Activated naive CD8-positive, alpha-beta T cell treated with anti-CD3 and anti-CD28 coated beads for 36 hours (primary cell): ENCODE measurements at places on chromosomes 7 and 10.

- H3K27ac ChIP-seq: no peak overlapping the region
- no peaks in the 10 kb centered on the region for H3K36me3 ChIP-seq
- DNase-seq: no peak
- H3K4me3 ChIP-seq: no peak overlapping the region
- H3K4me1 ChIP-seq: no peaks in the 10 kb centered on the region
Measured at GRCh38 chr7:101553018-101553770, 75.9 kb downstream of the MYL10 start.

GRCh38 chr7:84490661-84491060, 296.1 kb upstream of the SEMA3A start:
- H3K4me1 ChIP-seq: no peaks in the 10 kb centered on the region
- no peaks in the 10 kb centered on the region for H3K27me3 ChIP-seq
- H3K4me3 ChIP-seq: no peak overlapping the region
- no peaks in the 10 kb centered on the region for H3K36me3 ChIP-seq
- no peak for DNase-seq

DNA sequence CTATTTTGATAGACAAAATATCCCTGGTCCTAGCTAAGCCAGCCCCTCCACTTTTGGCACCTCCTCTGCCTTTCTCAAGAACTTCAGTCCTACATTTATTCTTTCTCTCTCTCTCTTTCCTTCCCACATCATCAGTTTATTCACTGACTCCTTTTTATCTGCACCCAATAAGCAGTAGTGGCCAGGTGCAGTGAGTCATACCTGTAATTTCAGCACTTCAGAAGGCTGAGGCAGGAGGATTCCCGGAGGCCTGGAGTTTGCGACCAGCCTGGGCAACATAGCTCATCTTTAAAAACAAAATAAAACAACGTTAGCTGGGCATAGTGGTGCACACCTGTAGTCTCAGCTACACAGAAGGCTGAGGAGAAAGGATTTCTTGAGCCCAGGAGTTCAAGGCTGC, 19.4 kb upstream of the NRP1 start:
- H3K4me1 ChIP-seq: no peaks in the 10 kb centered on the region
- no peaks in the 10 kb centered on the region for H3K36me3 ChIP-seq
- no peak overlapping the region for H3K4me3 ChIP-seq
- no peak for DNase-seq
- no peak overlapping the region for H3K27ac ChIP-seq

DNA sequence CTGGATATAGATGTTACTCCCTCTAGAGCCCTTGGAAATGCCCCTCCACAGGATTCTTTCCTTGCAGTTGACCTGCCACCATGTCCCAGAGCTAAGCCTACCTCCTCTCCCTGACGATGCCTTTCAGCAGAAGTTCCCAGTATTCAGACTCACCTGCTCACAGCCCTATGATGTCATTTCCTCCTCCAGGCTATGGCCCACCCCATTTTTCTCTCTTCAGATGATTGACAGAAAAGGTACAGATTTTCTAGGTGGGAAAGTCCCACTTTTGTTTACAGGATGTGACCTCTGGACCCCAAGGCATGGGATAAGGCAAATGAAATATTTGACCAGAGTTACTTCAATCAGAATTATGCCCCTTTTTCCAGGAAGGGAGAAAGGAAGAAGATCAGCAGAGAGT, 280.2 kb upstream of the PHYHIPL start:
- no peaks in the 10 kb centered on the region for H3K36me3 ChIP-seq
- H3K4me1 ChIP-seq: no peaks in the 10 kb centered on the region
- no peak for DNase-seq
- peaks cover 7% of the 10 kb centered on the region for H3K27me3 ChIP-seq

DNA sequence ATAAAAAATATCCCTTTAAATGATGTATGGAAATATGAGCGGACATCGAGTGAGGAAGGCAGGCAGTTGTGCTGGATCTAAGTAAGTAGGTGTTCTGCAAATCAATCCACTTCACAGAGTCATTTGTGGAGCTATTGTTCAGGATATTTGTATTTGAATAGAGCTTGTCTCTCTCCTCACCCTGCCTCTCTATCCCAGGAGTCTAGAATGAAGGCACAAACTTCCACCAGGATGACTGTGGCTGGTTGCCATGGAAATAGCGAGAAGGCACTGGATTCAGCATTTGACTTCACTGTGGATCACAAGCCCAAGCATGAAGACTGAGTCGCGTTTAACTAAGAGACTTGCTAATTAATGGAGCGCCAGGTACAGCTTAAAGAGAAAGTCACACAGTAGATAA, 53.2 kb downstream of the NPY start:
- no peak overlapping the region for H3K27ac ChIP-seq
- no peaks in the 10 kb centered on the region for H3K36me3 ChIP-seq
- H3K27me3 ChIP-seq: peaks cover 14% of the 10 kb centered on the region

- no peak overlapping the region for H3K4me3 ChIP-seq
- H3K36me3 ChIP-seq: no peaks in the 10 kb centered on the region
- H3K27me3 ChIP-seq: no peaks in the 10 kb centered on the region
- no peak for DNase-seq
- no peaks in the 10 kb centered on the region for H3K4me1 ChIP-seq
Measured at GRCh38 chr7:81383846-81384245, 386.0 kb downstream of the HGF start.

DNA sequence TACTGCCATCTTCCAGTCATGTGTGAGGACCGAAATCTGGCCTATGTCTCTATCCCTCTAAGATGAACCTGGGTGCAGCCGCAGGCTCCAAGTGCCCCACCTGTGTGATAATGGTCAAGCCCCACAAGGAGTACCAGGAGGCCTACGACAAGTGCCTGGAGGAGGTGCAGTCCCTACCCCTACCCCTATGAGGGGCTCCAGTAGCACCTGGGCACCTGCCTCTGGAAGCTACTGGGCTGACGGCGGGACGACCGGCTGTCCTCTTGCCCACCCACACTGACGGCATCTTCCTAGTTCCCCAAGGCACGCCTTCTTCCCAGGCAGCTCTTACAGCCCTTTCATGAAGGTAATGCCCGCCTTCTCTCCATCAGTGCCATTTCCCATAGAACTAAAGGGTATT, 47.4 kb downstream of the HOXA1 start:
- H3K4me3 ChIP-seq: no peak overlapping the region
- H3K27me3 ChIP-seq: peaks cover 2% of the 10 kb centered on the region
- no peak overlapping the region for H3K27ac ChIP-seq

GRCh38 chr10:6005856-6006395, 28.6 kb upstream of the IL15RA start:
- no peak overlapping the region for H3K27ac ChIP-seq
- H3K4me3 ChIP-seq: no peak overlapping the region
- H3K36me3 ChIP-seq: peaks cover 23% of the 10 kb centered on the region
- peaks cover 7% of the 10 kb centered on the region for H3K27me3 ChIP-seq
- DNase-seq: no peak

- no peaks in the 10 kb centered on the region for H3K4me1 ChIP-seq
- H3K27me3 ChIP-seq: peaks cover 21% of the 10 kb centered on the region
- H3K36me3 ChIP-seq: no peaks in the 10 kb centered on the region
- H3K4me3 ChIP-seq: no peak overlapping the region
- no peak overlapping the region for H3K27ac ChIP-seq
Measured at GRCh38 chr7:113054938-113055337, 31.7 kb downstream of the GPR85 start.
